ENCODE measurements at places on chromosomes 12 and 14.

DNA sequence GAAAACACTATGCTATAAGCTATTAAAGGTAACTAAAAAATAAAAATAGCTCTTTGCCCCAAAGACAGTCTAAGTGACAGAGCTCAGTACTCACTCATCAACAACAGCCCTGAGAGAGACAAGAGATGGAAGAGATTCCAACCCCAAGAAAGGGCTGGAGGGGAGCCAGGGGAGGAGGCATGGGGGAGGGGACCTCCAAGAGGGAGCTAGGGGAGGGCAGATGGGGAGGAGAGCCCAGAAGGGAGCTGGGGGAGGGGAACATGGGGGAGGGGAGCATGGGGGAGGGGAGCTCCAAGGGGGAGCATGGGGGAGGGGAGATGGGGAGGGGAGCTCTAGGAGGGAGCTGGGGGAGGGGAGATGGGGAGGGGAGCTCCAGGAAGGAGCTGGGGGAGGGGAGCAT is 7.7 kb downstream of the SSH1 start:
- no peak overlapping the region for H3K4me3 ChIP-seq
- no peak for DNase-seq
- peaks cover 4% of the 10 kb centered on the region for H3K36me3 ChIP-seq
- no peaks in the 10 kb centered on the region for H3K27me3 ChIP-seq
- no peak overlapping the region for H3K27ac ChIP-seq

DNA sequence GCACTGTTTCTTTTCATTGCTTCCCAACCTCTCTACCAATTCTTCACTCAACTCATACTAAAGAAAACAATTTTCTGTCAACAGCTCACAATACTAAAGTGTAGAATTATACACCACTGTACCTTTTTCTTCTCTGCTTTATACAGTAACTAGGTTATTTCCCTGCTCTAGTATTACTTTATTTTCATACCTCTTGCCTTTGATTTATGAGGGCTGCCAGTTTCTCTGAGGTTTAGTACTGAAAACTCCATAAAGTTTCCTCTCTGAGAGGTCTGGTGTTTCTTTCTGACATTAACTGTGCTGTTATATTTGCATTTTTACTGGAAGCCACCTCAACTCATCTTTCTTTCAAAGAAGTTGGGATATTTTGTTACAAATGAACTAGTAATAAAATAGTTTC is 63.0 kb upstream of the GRIP1 start:
- H3K27me3 ChIP-seq = peaks cover 20% of the 10 kb centered on the region
- no peaks in the 10 kb centered on the region for H3K36me3 ChIP-seq
- DNase-seq = no peak
- H3K4me3 ChIP-seq = no peak overlapping the region
- no peak overlapping the region for H3K27ac ChIP-seq

GRCh38 chr12:132071830-132072384 is 72.2 kb downstream of the DDX51 start:
- no peak overlapping the region for H3K4me3 ChIP-seq
- H3K36me3 ChIP-seq = peaks cover 7% of the 10 kb centered on the region
- H3K4me1 ChIP-seq = peaks cover 13% of the 10 kb centered on the region

- H3K4me1 ChIP-seq = peaks cover 8% of the 10 kb centered on the region
- no peak overlapping the region for H3K27ac ChIP-seq
- H3K4me3 ChIP-seq = no peak overlapping the region
- DNase-seq = no peak
These were observed 7.5 kb downstream of the TMEM52B start for GRCh38 chr12:10186299-10186698.

- H3K4me1 ChIP-seq = no peaks in the 10 kb centered on the region
- no peak overlapping the region for H3K4me3 ChIP-seq
- DNase-seq = no peak
- H3K36me3 ChIP-seq = no peaks in the 10 kb centered on the region
- H3K27me3 ChIP-seq = peaks cover 6% of the 10 kb centered on the region
- no peak overlapping the region for H3K27ac ChIP-seq
These were observed 356.7 kb downstream of the ETNK1 start for GRCh38 chr12:22981711-22982110.

DNA sequence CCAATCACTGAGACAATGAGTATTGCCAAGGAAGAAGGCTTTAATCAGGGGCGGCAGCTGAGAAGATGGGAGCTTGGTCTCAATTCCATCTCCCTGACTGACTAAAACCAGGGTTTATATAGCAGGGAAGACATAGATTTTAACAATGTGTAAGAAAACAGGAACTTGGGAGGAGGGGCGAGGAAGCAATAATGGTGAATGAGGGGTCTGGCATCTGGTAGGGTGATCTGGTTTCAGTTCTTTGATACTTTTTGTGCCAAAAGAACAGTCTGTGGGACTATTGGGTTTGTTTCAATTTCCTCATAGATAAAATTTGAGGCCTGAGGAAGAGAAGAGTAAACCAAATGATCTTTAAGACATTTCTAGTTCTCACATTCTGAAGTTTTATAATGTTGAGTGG is 49.2 kb downstream of the FUT8 start:
- H3K27me3 ChIP-seq = no peaks in the 10 kb centered on the region
- peaks cover 30% of the 10 kb centered on the region for H3K4me1 ChIP-seq
- no peak for DNase-seq
- peaks cover 8% of the 10 kb centered on the region for H3K36me3 ChIP-seq

Measured in T-helper 17 cell (primary cell).